ENCODE measurements at places on chromosomes 2 and 18. TPM values are rescaled to one million over a fixed set of nuclear protein-coding genes. Genes with fewer than 3 reads are reported as not detected.

The GLB1L gene
- 12.9 TPM for total RNA-seq

The NXPH2 gene
- total RNA-seq = not detected

The THUMPD2 gene
- 4.2 TPM for total RNA-seq

The KCNS3 gene
- 2.7 TPM for total RNA-seq

The PRSS56 gene
- not detected for total RNA-seq

The IL36A gene
- total RNA-seq = not detected

The OSR1 gene
- total RNA-seq = 22.9 TPM

The MYOM1 gene
- total RNA-seq = 0.15 TPM

The FAM161A gene
- total RNA-seq = 3.4 TPM

The FAM110C gene
- not detected for total RNA-seq

The TXNDC2 gene
- total RNA-seq = not detected
